Glomerular endothelial cell (primary cell): ENCODE measurements at places on chromosomes 1 and 21. TPM values are rescaled to one million over a fixed set of nuclear protein-coding genes. Genes with fewer than 3 reads are reported as not detected.

The PCBP3 gene
- 1.5 and 1.6 TPM in 2 replicates for total RNA-seq

The KRTAP19-1 gene
- not detected in 2 replicates for total RNA-seq

The ARHGAP30 gene
- not detected in 2 replicates for total RNA-seq

The LRRC39 gene
- total RNA-seq = 0.53 TPM in 1 of 2 replicates, not detected in the other

The KCNA2 gene
- total RNA-seq = not detected in 2 replicates
